ENCODE measurements at places on chromosomes 16 and 17.

GRCh38 chr17:37438141-37438540, 31.5 kb downstream of the TADA2A start:
- no peak for DNase-seq

DNA sequence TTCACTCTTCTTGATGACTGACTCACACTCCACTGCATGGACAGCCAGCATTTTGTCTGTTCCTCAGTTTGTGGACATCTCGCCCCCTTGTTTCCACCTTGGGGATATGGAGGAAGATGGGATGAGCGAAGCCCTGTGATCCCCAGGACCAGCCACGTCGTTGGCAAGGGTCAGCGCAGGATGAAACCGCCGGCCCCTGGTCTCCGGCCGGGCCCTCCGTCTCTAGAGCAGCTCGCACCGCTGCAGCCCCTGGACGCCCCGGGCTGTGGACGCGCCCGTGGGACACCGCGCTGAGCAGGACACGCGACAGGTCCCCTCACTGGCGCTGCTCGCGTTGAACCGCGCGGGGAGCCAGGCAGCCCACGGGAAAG, 604 bp upstream of the ZC3H18 start:
- no peak for DNase-seq

DNA sequence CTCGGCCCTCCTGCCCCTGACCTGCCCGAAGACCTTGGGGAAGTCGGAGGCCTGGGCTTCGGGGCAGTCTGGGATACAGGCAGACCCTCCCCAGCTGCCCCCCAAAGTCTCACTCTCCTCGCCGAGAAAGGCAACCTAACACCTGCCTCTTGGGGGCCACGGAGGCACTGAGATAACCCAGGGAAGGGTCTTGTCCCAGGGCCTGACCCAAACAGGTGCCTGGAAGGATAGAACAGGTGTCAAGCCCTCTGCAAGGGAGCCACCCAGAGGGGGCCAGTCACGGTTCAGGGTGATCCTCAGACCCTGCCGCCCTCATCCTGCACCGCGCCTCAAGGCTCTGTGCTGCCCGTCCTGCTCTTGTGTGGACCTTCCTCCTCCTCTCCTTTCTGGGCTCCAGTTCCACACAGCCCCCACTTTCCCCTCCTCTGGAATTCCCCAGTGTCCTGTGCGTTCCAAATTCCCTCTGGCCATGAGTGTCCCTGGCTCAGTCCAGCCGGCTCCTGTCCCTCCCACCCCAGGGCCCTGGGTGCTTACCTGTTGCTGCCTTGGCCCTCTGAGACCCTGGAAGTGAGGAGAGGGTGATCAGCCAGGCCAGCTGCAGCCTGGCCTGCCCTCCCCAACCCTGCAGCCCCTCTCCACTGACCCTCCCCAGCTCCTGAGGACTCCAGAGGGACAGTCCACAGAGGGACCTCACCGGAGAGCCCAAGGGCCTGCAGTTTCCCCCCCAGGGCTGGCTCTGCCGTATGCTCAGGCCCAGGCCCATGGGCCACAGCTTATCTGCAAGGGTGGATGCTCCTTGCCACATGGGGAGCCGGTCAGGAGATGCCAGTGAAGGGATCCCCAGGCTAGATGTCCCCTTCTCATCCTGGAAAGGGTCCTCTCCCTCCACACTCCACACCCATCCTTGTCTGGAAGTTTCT, 3.8 kb downstream of the PRSS27 start:
- no peak for DNase-seq

- DNase-seq = no peak
These were observed 38.4 kb downstream of the KLHDC4 start for GRCh38 chr16:87727346-87727745.

DNA sequence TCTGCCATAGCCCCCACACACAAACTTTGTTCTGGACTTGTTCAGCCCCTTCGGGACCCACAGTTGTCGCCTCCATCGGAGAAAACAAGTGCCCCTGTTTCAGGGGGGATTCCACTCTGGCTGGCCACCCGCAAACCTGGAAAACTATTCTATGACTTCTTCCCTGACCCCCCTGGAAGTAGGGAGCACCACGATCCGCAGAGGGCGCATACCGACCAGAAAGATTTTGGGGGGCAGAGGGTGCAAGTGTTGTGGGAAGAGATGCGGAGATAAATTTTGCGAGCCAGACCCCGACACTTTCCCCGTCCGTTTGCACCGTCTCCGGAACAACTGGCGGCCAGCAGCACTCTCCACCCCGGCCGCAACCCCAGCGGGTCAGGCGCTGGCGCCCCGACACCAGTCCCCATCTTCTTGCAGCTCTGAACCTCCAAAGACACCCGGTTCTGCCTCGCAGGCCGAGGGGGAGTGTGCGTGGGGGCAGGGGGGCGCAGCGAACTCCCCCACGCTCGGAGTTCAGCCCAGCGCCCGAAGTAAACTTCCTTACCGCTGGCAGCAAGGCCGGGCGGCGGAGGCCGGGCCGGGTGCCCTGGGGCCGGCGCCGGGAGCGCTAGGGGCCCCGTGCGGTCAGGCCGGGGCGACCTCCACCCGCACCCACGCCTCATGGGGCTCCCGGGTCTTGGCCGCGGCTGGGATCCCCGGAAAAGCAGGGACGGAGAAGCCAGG, 744 bp downstream of the SALL1 start:
- DNase-seq = no peak

GRCh38 chr16:66521951-66522771, 27.8 kb downstream of the TK2 start:
- DNase-seq = peak; percentile 66

DNA sequence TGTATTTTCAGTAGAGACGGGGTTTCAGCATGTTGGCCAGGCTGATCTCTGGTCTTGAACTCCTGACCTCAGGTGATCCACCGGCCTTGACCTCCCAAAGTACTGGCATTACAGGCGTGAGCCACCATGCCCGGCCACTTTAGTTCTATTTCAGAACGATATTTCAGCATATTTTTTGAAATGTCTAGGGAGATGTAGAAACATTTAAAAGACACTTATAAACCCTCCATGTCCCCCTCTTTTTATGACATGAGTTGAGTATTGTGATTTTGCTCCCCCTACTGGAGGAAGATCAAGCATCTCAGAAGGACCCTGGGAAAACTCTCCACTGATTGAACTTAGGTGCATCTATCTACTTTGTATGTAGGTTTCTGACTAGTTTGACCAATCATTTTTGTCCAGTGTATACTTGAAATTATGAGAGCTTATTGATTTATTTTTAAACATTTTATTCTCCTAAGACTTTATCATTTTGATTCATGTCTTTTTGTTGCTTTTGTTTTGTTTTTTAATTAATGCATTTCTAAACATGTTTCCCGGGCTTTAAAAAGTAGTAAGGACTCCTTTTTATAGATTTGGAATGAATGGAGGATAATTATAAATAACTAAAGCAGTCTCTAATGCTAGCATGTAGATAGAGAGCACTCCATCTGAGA, 105.1 kb downstream of the CHD9 start:
- DNase-seq = no peak

DNA sequence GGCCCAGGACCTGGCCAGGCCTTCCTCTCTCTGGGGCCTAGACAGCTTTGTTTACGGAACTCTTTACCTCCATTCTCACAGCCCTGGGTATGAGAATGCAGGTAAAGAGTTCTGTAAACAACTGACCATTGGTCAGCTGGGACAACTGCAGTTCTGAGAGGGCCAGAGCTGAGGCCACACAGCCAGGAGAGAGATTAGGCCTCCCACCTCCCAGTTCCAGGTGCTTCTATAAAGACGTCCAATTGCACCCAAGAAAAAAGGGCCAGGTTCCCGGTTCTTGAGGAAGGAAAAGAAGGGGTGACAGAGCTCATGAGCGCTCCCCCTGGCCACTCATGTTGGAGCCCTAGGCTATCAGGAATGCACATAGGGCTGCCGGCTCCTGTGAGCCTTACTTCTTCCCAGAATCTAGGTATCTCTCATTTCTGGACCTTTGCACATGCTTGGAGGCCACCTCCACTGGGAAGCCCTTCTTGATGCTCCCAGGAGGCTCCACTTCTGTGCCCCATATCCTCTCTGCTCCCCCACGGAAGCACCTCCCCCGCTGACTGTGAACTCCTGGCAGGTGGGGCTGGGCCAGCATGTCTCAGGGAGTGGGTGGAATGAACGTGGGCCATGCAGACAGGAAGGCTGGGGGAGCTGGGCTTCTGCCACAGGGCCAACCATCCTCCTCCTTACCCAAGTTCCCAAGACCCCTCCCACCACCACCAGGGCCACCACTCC, 13.1 kb downstream of the CNGB1 start:
- DNase-seq = no peak

DNA sequence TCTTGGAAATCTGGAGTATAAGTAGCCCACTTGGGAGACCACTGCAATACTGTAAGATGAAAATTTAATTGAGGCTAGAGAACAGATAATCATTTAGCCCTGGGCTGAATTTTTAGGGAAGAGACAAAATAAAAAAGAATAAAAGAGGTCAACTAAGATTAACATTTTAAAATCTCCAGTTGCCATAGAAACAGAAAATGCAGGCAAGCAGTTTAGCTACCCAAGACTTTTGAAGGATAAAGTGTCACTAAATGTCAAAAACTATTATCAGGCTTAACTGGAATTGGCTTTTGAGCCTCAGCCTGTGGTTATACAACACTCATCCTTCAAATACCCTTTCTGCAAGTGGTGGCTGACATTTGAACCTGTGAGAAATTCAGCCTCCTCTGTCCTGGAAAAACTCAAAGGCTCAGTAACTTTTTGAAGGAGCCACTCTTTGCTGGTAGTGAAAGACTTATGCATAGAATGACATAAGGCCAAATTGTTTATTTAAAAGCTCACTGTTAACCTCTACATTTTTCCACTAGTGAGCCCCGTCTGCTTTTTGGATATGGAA, 220.7 kb upstream of the KCNJ16 start:
- DNase-seq = no peak

DNA sequence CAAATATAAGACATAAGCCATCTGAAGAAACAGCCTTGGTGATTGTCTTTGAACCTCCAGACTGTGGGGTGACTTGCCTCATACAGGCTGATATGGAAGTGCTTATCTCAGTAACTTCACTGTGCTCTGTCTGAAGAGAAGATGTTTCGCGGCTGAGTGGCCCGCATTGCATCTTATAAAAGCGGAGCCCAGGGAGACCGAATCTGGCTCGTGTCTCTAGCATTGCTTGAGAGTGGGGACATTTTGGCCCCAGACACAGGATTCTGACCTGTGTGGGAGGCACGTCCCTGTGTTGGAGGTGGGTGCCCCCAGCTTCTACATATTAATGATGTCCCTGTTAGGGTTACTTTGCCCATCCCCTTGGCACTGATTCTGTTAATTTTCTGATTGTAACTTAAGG, 66.4 kb downstream of the METRNL start:
- DNase-seq = no peak

DNA sequence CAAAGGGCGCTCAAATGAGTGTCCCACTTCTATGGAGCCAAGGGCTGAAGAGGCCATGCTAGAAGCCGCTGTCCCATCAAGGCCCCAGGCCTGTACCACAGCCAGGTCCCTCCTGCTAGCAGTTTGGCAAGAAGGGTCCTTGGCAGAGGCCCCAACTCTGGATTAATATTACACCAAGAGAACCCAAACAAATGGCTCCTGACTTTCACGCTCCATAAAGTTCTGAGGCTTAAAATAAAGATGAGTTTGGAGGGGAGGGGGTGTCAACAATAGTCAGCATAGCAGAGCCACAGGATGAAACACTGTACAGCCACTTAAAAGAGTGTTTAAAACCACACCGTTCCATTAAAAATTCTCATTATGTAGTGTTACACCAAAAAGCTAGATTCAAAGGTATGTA, 30.5 kb downstream of the CUEDC1 start:
- no peak for DNase-seq

DNA sequence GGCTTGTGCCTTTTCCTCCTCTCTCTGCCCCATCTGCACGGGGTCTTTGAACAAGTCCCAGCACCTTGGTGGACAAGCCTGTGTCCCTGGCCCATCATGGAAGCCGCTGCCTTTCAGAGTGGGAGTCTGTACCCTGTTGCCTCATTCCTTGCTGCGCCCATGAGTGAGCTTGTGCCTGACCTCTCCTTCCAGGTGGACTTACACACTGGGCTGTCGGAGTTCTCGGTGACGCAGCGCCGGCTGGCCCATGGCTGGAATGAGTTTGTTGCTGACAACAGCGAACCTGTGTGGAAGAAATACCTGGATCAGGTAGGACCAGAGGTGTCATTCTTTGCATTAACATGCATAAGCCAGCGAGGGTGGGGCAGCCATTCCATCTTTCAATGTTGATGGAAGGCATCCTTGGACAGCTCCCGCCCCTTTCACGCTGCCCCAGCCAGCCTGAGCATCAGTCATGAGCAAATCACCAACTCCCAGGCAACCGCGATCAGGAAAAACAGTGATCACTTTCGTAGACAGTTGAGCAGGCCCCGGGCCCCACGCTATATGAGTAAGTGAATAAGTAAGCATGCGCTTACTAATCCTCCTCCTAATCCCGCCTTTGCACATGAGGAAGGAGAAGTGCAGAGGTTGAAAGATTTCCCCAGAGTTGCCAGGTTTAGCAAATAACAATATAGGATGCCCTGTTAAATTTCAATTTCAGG, 36.8 kb downstream of the ATP2C2 start:
- no peak for DNase-seq

DNA sequence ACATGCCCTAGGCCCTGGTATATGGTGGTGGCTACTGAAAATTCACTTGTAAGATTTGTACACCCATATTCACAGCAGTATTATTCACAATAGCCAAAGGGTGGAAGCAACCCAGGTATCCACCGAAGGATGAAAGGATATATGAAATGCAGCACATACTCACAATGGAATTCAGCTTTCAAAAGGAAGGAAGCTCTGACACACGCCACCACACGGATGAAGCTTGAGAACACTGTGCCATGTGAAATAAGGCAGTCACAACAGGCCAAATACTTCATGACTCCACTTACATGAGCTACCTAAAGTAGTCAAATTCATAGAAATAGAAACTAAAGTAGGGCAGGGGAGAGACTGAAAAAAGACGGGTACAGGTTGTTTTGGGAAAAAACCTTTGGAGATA, 2.9 kb downstream of the XPO6 start:
- DNase-seq = no peak

DNA sequence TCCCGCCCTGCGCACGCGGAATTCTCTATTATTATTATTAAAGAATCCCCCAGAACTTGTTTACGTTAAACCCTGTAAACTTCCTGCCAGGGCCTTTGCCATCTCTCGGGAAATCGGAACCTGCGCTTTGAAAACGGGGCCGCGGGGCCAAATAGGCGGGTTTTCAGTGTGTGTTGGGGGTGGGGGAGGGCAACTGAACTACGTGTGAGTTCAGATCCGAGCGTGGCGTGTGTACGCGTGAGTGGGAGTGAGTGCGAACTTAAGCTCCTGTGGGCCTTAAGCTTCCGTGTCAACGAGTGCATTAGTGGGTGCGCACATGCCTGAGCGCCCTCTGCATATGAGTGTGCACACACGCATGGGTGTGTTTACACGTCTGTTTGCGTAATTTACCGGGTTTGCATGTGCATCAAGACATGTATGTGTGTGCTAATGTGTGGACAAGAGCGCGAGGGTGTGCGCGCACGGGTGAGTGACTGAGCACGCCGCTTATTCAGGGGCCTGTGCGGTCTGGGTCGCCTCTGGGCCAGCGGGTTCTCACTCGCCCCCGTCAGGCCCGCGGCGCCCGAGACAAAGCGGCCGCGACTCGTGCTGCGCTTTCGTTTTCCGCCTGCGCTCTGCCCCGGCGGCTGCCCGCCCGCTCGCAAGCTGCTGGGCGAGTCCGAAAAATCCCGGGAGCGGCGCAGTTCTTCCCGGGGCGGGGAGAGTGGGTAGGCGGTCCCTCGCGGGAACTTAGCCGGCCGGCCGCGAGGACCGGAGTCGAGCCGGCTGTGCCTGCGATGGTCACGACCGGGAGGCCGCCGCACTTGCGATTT, 1.2 kb upstream of the FOXF1 start:
- DNase-seq = no peak
